ENCODE measurements at places on chromosomes 2 and 18.

DNA sequence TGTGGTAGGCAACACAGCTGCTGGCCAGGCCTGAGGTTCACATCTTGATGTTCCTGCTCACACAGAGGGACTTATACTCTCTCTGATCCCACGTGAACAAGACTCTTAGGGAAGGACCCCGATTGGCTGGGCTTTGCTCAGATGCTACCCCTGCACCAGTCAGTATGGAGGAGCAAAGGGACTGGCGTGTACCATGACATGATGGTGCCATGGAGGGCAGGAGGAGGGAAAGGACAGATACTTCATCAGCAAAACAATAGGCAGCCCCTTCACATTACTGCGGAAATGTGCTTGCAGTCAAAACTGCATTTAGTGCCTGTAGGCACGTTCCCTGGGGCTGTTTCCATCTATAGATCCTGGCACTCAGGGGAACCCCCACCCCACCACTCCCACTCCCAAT is 42.7 kb downstream of the ZFP36L2 start:
- no peak overlapping the region for H3K4me3 ChIP-seq
- DNase-seq, result no peak
- peaks cover 73% of the 10 kb centered on the region for H3K4me1 ChIP-seq
- H3K27ac ChIP-seq, result peak overlapping the region; percentile 81

- DNase-seq, result no peak
- H3K36me3 ChIP-seq, result no peaks in the 10 kb centered on the region
- peaks cover 44% of the 10 kb centered on the region for H3K4me1 ChIP-seq
- no peaks in the 10 kb centered on the region for H3K27me3 ChIP-seq
Observed at GRCh38 chr2:240913810-240914644, 7.9 kb downstream of the CROCC2 start.

- no peaks in the 10 kb centered on the region for H3K36me3 ChIP-seq
- no peak overlapping the region for H3K4me3 ChIP-seq
- no peak for DNase-seq
- peaks cover 5% of the 10 kb centered on the region for H3K4me1 ChIP-seq
- H3K27me3 ChIP-seq, result no peaks in the 10 kb centered on the region
Observed at GRCh38 chr2:71919708-71920107, 228.0 kb downstream of the CYP26B1 start.

- no peaks in the 10 kb centered on the region for H3K36me3 ChIP-seq
- no peak overlapping the region for H3K27ac ChIP-seq
- no peaks in the 10 kb centered on the region for H3K27me3 ChIP-seq
- H3K4me1 ChIP-seq, result no peaks in the 10 kb centered on the region
- DNase-seq, result no peak
- no peak overlapping the region for H3K4me3 ChIP-seq
Observed at GRCh38 chr2:34652636-34653035, 1053.5 kb upstream of the FAM98A start.

GRCh38 chr2:100984892-100985307 is 17.2 kb upstream of the RPL31 start:
- DNase-seq, result peak; percentile 8
- H3K4me1 ChIP-seq, result no peaks in the 10 kb centered on the region
- H3K27ac ChIP-seq, result no peak overlapping the region
- H3K4me3 ChIP-seq, result no peak overlapping the region
- no peaks in the 10 kb centered on the region for H3K27me3 ChIP-seq
- H3K36me3 ChIP-seq, result no peaks in the 10 kb centered on the region

- H3K27ac ChIP-seq, result no peak overlapping the region
- H3K4me1 ChIP-seq, result no peaks in the 10 kb centered on the region
- DNase-seq, result no peak
- H3K27me3 ChIP-seq, result no peaks in the 10 kb centered on the region
Observed at GRCh38 chr2:101832114-101832513, 134.6 kb downstream of the MAP4K4 start.

GRCh38 chr2:69084492-69084891 is 71.5 kb downstream of the ANTXR1 start:
- no peaks in the 10 kb centered on the region for H3K27me3 ChIP-seq
- H3K4me1 ChIP-seq, result peaks cover 25% of the 10 kb centered on the region
- no peak for DNase-seq
- H3K4me3 ChIP-seq, result no peak overlapping the region

DNA sequence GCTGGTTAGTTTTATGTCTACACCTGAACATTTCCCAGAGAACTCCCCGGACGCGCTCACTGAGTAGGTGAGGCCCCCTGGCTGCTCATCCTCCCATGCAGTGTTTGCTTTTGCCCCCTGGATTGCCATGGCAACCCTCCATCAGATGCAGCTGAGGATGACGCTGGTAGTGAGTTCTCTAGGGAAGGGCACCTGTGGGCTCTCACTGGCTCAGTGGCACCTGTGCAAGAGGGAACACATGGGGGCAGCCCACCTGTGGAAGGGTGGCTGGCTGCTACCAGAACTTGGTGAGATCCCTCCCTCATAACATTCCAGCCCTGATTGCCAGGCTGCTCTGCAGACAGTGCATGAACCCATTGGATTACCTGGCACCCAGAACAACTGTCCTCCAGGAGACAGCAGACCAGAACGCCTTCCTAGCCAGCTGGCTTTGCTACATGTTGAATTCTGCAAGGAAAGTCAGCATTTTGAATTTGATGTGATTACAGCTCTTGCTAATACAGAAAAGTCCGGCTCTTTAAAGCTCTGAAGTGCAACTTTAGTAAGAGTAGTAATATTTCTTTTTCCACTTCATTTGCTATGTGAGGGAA is 21.7 kb downstream of the COA5 start:
- H3K4me1 ChIP-seq, result no peaks in the 10 kb centered on the region
- H3K4me3 ChIP-seq, result no peak overlapping the region
- H3K27me3 ChIP-seq, result no peaks in the 10 kb centered on the region
- H3K36me3 ChIP-seq, result no peaks in the 10 kb centered on the region

DNA sequence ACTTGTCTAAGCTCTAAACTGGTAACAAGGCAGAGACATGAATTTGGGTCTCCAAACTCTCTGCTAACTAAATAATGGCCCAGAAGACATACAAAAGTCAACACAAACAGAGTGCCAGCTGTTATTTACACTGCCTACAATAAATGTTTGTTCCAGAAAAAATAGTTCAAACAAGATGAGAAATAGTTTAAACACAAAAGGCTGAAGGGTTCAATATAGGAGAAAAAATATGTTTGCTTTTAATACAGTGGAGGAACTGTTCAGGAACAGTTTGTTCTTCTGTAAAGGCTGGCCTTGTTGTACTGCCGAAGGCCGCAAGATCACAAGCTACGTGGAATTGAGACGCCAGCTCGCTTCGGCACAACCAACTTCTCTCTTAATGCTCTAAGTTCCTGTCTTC is 74.6 kb downstream of the AFF3 start:
- no peak overlapping the region for H3K4me3 ChIP-seq
- H3K36me3 ChIP-seq, result no peaks in the 10 kb centered on the region
- no peak for DNase-seq
- no peaks in the 10 kb centered on the region for H3K27me3 ChIP-seq
- H3K27ac ChIP-seq, result no peak overlapping the region
- peaks cover 3% of the 10 kb centered on the region for H3K4me1 ChIP-seq

DNA sequence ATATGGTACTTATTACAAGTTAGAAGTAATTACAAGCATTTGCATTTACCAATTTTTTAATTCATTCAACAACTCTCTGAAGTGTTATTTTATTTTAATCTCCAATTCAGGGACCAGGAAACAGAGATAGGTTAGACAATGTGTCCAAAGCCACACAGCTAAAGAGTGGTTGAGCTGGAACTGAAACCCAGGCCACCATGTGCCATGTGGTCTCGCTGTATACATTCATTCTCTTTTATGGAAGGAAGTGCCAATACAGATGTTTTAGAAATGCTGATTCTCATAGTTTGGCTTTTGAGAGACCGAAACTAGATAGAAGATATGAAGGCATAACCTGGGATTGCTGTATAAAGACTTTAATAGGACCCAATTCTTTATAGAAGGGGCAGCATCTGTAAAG is 684.6 kb upstream of the ID2 start:
- DNase-seq, result no peak
- peaks cover 9% of the 10 kb centered on the region for H3K4me1 ChIP-seq
- no peaks in the 10 kb centered on the region for H3K27me3 ChIP-seq
- H3K36me3 ChIP-seq, result no peaks in the 10 kb centered on the region
- no peak overlapping the region for H3K27ac ChIP-seq

- H3K27me3 ChIP-seq, result no peaks in the 10 kb centered on the region
- no peaks in the 10 kb centered on the region for H3K36me3 ChIP-seq
- H3K27ac ChIP-seq, result no peak overlapping the region
- H3K4me3 ChIP-seq, result no peak overlapping the region
- H3K4me1 ChIP-seq, result no peaks in the 10 kb centered on the region
Observed at GRCh38 chr18:63223837-63224236, 95.7 kb downstream of the BCL2 start.

GRCh38 chr2:70748002-70748784 is 19.8 kb downstream of the ADD2 start:
- H3K4me1 ChIP-seq, result no peaks in the 10 kb centered on the region
- no peak for DNase-seq
- H3K27me3 ChIP-seq, result no peaks in the 10 kb centered on the region
- no peak overlapping the region for H3K27ac ChIP-seq
- no peaks in the 10 kb centered on the region for H3K36me3 ChIP-seq

DNA sequence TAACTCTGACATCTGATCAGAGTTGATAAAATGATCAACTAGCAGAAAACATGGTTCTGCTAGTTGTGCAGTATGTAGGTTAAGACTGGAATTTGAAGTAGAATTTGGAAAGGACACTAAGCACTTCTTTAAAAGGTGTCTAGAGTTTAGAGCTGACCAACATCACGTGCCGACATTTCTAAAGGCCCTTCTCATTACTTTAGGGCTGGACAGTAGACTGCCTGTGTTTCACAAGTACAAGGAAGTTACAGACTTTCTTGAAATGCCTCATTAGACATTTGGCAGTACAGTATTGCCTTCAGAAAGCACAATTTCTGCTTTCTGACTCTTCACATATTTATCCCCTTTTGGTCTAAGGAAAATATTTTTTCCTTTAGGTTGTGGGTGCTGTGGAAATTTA is 255.3 kb downstream of the ZNF385B start:
- H3K27me3 ChIP-seq, result no peaks in the 10 kb centered on the region
- H3K36me3 ChIP-seq, result no peaks in the 10 kb centered on the region
- no peak overlapping the region for H3K27ac ChIP-seq
- DNase-seq, result no peak

- peak; percentile 63 for DNase-seq
- peak overlapping the region; percentile 95 for H3K27ac ChIP-seq
- H3K27me3 ChIP-seq, result no peaks in the 10 kb centered on the region
- peak overlapping the region; percentile 78 for H3K4me3 ChIP-seq
- H3K4me1 ChIP-seq, result peaks cover 51% of the 10 kb centered on the region
Observed at GRCh38 chr2:74391580-74392448, 11.7 kb upstream of the DCTN1 start.

DNA sequence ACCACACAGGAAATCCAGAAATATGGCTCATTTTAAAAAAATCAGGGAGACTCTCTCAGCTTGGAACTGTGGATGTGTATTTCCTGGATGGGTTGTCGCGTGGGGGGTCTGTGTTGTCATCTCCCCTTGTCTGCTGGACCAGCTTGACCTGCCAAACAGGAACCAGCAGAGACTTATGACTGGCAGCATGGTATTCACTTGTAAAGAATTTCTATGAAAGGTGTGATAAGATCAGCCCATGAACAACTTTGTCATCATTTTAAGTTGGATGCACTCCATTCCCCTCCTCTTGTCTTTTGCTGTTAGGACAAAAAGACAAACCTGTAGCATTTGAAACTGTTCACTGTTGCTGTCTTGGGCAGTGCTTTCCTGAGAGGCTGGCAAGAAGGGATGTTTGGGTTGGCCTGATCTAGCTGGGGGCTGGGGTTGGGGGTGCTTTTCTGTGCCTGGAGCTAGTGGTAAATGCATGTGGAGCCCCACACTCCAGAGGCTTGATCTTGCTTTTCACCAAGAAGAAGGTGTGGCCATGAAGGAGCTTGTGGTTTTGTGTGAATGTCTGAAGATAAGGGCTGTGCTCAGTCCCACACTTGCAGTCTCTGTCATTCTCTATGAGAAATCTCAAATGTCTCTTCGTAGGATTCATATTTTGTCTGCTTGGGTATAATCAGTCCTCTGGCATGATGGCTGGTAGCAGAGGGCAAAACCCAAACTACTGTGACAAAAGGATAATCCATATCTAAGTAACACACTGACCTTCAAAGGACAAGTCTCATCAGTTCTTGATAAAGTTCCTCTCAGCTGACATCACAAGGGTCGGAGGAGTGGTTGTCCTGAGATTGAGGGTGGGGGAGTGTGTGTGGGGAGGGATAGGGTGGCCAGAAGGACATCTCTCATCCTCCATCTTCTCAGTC is 39.0 kb downstream of the RALB start:
- no peak for DNase-seq
- H3K4me3 ChIP-seq, result no peak overlapping the region
- H3K36me3 ChIP-seq, result no peaks in the 10 kb centered on the region
- no peaks in the 10 kb centered on the region for H3K27me3 ChIP-seq
